NCI-H524 (cell line): ENCODE measurements at places on chromosomes 11 and 22.

- DNase-seq = peak; percentile 84
Measured at GRCh38 chr11:47514825-47515647, 37.9 kb downstream of the CELF1 start.

DNA sequence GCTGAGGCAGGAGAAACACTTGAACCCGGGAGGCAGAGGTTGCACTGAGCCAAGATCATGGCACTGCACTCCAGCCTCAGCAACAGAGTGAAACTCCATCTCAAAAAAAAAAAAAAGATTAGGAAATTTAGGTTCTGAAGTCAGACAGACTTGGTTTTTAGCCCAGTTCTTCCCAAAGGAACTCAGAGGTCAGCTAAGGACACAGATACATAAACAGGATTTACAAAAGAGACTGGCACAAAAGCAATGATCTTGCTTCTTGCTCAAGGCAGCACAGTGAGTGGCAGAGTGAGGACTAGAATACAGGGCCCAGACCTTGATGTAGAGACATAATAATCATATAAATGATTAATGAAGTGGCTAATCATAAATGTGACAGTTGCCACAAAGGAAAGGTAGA, 25.4 kb upstream of the RRAS2 start:
- no peak for DNase-seq

GRCh38 chr11:117643606-117644300, 153.3 kb downstream of the DSCAML1 start:
- no peak for DNase-seq

- no peak for DNase-seq
Measured at GRCh38 chr22:45905924-45906865, 70.8 kb downstream of the WNT7B start.

GRCh38 chr11:78338138-78338537, 79.5 kb downstream of the GAB2 start:
- DNase-seq = no peak

DNA sequence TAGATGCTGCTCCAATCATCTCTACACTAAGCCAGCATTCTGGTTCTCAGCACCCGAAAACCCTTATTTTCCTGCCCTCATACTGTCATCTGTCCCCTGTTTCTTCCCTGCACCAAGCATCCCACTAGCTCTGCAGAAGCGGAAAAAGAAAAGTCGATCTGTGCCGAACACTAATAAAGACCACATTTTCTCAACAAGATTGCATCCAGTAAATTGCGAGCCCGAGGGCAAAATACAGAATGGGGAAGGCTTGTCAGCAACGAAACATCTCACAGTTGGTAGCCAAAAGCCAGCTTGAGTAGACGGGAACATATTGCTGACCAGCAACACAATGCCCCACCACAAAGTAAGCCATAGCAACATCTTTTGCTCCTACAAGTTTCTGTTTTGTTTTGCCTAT, 227.4 kb downstream of the CADM1 start:
- DNase-seq = no peak

DNA sequence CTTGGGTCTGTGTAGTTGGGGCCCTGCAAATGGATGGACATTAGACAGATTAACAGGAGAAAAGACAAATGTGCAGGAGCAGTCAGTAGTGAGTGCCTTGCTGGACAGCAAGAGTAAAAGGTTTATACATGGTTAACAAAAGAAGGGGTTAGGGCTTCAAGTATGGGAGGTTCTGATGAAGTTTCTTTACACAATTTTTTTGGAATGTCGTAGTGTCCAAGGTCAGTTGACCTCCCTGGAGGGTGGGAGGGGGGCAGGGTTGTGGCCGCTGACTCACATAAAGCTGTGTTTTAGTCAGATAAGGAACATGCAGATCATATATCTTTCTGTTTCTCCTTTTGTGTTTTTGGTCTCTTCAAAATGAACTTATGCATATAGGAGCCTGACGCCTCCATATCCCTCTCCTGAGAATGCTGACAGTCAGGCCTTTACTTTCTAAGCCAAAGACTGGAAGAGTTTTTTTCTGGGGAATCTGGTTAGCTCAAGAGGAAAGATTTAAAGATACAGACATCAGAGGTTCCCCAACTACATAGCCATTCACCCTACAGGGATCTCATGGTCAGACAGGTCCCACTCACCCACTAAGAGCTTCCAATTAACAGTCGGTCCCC, 134.3 kb downstream of the NECTIN1 start:
- no peak for DNase-seq

- DNase-seq = no peak
Measured at GRCh38 chr22:35192129-35192918, 65.0 kb upstream of the HMGXB4 start.

GRCh38 chr11:100910808-100911207, 218.8 kb downstream of the PGR start:
- no peak for DNase-seq

- DNase-seq = no peak
Measured at GRCh38 chr11:14854057-14854456, 38.0 kb downstream of the CYP2R1 start.

DNA sequence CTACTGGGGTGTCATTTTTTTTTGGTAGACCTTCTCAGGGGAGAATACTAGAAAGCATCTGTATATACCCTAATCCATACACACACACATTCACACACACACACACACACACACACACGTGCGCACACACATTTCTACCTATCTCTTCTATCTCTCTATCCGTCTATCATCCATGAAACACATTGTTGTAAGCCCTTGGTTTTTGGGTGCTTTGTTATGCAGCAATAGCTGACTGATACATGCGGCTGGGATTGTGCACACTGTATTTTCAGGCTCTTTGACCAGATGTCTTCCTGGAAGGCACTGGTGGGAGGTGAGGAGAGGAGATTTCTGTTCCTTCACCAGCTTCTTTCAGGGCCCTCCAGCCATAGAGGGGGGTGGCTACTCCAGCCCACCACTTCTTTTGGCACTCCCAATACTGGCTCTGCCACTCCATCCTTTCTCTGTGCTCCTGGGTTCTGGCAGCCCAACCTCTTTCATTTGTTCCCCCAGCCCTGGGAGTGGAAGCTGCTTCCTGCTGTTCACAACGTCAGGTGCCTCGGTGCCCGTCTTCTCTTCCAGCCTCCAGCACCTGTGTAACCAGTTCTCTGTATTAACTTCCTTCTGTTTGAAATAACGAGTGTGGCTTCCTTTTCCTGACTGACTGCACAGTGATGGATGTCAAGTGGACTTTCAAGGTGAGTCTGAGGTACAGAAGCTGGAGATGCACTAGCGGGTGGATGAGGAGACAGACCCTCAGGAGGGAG, 12.4 kb upstream of the MUC2 start:
- no peak for DNase-seq

GRCh38 chr22:37229805-37230672, 14.0 kb downstream of the RAC2 start:
- DNase-seq = no peak

DNA sequence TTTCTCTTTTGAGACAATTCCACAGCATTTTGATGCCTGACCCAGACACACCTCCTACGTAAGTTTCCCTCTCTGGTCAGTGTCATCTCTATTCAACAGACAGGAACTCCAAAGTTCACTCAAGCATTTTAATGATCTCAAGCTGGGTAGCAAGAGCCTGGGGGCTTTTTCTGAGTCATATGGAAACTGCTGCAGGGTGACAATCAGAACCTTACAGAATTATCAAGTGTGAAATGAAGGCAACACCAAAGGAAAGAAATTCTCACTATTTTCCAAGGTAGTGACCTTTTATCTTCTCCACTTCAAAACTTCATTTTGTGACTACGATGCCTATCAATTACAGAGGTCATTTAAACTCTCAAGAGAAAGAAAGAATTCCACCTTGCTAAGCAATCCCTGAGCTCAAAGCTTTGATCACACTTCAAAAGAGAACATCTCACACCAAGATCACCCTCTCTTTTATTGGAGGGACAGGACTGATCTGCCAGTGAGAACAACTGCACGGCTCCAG, 229.0 kb upstream of the ZC3H12C start:
- DNase-seq = no peak

DNA sequence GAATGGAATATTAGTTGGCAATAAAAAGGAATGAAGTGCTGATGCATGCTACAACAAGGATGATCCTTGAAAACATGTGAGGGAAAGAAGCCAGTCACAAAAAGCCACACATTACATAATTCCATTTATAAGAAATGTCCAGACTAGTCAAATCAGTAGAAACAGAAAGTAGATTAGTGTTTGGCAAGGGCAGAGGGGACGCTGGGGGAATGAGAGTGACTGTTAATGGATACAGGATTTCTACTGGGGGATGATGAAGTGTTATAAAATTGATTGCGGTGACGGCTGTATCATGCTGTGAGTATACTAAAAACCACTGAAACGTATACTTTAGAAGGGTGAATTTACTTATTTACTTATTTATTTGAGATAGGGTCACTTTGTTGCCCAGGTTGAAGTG, 57.9 kb downstream of the C11orf58 start:
- no peak for DNase-seq

GRCh38 chr11:32831221-32831620, 1.5 kb downstream of the PRRG4 start:
- DNase-seq = no peak

DNA sequence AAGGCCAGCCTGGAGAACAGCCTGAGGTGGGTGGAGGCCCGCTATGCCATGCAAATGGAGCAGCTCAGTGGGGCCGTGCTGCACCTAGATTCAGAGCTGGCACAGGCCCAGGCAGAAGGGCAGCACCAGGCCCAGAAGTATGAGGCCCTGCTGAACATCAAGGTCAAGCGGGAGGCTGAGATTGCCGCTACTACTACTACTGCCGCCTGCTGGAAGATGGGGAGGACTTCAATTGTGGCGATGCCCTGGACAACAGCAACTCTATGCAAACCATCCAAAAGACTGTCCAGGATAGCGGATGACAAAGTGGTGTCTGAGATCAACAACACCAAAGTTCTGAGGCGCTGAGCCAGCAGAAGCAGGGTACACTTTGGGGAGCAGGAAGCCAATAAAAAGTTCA, 3.1 kb upstream of the TMEM218 start:
- DNase-seq = no peak

GRCh38 chr11:77198440-77198849, 70.4 kb downstream of the MYO7A start:
- DNase-seq = peak; percentile 32
